Activated CD8-positive, alpha-beta memory T cell treated with anti-CD3 and anti-CD28 coated beads for 48 hours (primary cell): ENCODE measurements at places on chromosomes 11 and 22.

DNA sequence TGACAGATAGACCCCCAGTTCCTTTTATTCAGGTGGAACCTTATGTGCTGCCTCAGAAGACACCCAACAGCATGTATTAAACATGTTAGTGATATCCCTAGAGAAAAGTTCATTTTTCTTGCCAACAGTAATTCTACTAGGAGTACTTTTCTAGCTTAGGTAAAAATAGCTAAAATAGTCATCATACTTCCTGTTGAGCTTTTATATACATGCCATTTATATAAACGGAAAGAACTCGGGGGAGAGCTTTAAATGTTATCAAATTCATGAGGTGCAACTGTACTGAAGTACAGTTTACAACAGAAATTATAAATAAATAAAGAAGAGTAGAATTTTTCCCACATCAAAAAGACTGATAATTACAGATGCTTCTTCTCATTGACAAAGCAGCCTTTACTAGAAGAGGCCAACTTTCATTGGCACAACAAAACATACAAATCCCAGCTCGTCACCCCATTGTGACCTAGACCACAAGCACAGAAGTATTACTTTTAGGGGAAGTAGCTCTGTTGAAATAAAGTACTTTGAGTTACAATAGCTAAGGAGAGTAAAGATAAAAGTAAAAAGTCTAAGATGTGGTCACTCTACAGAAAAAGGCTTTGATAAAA, 59.1 kb upstream of the POU2AF2 start:
- DNase-seq = no peak

- no peak for DNase-seq
Measured at GRCh38 chr11:46846510-46846830, 390 bp upstream of the CKAP5 start.

DNA sequence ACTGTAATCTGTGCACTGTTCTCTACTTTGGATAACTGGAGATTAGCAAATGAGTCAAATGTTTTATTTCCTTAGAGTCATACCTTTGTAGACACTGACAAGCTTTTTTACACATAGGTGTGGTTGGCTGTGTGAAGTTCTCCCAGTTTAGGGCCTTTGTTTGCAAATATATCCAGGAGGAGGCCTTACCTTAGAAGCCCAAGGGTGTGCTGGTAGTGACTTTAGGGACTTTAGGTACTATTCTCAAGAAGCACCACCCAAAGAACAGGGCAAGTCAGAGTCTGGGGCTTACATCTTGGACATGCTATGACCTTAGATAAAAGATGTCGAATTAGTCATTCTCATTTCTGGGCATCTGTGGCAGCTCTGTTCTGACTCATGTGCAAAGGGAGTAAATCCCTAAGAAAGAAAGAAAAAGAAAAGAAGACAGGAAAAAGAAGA, 4.8 kb upstream of the FAR1 start:
- DNase-seq = no peak

DNA sequence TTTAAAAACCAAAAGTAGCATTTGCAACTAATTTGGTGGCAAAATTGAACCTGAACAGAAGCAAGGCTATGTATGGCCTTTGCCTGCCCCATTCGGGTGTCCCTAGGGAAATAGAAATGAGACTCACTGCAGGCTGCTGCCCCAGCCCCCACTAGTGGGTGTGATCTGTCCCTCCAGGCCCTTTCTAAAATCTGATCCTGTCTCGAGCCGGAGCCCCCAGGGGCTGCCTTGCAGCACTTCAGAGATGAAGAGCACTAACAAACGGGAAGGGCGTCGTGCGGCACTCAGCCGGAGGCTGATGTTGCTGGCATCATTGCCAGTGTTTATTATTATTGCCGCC, 43.2 kb downstream of the CD82 start:
- DNase-seq = no peak

GRCh38 chr22:38479096-38479837, 11.4 kb downstream of the KDELR3 start:
- no peak for DNase-seq

- no peak for DNase-seq
Measured at GRCh38 chr11:121575250-121575962, 122.6 kb upstream of the SORL1-AS1 start.

DNA sequence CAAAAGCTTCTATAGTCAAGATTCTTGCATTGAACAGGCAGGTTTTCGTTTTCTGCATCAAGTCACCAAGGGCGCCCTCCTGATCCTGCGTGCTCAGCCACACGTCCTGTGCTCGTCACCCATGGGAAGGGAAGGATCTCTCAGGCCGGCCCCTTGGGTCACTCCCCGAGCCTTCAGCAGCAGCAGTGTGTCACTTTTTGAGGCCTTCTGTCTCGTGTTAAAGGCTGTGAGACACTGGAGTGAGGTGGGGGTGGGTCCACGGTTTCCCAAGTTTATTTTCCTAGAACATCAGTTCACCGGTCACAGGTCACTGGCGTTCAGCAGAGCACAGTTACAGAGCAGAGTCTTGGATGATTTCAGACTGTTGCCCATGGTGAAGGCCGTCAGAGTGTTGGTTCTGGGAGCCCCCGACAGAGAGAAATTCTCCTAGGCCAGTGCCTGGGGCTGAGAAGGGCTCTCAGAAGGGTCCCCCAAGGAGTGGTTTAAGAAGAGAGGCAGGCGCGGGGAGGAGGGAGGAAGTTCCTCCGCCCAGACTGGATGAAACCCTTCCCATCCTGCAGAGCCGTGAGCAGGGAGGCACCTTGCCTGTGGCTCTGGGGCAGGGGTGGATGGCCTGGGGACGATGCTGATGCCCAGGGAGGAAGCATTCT, 13.5 kb upstream of the ADORA2A start:
- no peak for DNase-seq

DNA sequence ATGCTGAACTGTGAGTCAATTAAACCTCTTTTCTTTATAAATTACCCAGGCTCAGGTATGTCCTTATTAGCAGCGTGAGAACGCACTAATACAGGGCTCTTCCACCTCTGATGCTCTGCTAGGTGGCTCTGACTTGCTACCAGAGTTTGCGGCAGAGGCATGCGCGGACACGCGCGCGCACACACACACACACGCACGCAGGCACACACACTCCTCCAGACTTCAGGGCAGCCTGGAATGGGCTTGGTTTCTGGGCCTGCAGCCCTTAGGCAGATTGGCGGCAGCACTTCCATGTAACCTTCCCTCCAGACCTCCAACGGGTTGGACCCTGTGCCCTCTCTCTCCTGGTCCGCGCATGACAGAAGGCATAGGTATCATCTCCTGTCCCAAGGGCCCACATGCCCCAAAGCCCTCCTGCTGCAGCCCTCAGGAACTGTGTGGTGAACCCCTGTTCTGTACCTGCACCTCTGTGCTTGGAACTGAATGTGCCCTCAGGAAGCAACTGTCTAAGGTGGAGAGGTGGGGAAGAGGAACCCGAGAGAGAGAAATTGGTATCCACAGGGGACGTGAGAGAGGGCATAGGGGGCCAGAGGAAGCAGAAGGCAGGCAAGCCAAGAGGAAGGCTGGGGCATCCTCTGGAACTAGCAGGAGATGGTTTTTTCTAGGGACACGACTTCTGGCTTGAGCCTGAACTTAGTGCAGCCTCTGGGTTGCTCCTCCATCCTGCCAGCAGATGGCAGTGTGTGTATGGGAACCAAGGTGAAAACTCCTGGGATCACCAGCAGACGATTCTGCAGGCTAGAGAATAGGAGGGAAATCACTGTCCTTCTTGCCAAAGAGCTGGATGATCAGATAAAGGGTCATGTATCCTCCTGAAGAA, 23.4 kb upstream of the RIC3 start:
- DNase-seq = no peak

DNA sequence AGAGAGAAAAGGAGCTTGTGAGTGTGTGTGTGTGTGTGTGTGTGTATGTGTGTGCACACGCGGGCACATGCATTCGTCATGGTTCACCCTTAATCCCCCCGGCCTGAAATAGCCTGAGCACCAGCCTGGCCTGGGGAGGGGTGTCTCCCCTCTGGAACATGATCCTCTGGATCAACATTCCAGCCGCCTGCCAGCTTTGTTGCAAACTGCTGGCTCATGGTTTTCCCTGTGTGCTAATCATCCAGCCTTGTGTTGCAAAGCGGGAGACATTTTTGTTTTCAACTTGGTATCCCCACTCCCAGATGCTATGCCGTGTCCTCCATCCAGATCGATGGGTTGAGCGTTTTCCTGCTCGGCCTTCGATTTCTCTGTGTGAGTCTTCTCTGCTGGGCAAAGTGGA, 94.3 kb downstream of the FEZ1 start:
- no peak for DNase-seq

DNA sequence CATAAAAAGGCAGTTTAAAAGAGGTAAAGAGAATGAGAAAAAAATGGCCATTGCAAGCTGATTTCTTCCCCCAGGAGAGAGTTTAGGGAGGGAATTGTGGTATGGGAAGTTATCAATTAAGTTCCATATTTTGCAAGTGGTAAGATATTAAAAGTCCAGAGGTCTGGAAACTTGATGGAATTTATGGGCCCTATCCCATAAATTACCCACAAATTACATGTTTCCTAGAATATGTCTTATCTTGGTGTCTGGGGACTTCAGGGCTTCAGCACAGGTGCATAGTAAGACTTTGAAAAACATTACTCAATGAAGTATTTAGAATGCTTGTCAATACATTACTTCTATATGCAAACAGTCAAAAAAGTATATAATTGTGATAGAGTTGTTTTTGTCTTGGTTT, 614.9 kb upstream of the LRRC4C start:
- DNase-seq = no peak

GRCh38 chr22:38900677-38901076, 28.7 kb upstream of the CBX6 start:
- DNase-seq = no peak

- no peak for DNase-seq
Measured at GRCh38 chr11:13776134-13776815, 107.8 kb downstream of the FAR1 start.

- no peak for DNase-seq
Measured at GRCh38 chr22:35131525-35132000, 65.6 kb downstream of the ISX start.

- no peak for DNase-seq
Measured at GRCh38 chr11:10604340-10604748, 35.9 kb upstream of the LYVE1 start.

DNA sequence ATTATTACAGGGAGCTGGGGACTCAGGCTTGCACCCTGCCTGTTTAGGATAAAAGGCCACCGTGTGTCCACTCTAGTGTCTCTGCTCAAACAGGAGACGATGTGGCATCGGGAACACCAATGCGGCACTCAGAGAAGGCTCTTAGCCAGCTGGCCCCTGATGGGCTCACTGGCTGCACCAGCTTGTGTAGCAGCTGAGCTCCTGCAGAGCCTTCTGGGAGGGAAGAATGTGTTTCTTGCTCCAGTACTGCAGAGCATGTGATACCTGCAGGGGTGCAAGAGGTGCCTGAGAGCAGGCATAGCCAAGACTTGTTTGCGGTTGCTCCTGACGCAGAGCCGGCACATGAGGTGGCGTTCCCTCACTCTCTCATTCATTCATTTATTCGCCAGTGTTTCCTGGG, 44.4 kb upstream of the KCNQ1OT1 start:
- DNase-seq = no peak

DNA sequence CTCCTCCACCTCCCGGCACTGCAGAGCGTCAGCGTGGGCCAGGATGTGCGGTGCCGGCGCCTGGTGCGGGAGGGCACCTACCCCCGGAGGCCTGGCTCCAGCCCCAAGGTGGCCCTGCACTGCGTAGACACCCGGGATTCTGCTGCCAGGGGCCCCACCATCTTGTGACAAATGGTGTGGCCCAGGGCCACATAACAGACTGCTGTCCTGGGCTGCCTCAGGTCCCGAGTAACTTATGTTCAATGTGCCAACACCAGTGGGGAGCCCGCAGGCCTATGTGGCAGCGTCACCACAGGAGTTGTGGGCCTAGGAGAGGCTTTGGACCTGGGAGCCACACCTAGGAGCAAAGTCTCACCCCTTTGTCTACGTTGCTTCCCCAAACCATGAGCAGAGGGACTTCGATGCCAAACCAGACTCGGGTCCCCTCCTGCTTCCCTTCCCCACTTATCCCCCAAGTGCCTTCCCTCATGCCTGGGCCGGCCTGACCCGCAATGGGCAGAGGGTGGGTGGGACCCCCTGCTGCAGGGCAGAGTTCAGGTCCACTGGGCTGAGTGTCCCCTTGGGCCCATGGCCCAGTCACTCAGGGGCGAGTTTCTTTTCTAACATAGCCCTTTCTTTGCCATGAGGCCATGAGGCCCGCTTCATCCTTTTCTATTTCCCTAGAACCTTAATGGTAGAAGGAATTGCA, 13.5 kb downstream of the TSKU start:
- DNase-seq = no peak

DNA sequence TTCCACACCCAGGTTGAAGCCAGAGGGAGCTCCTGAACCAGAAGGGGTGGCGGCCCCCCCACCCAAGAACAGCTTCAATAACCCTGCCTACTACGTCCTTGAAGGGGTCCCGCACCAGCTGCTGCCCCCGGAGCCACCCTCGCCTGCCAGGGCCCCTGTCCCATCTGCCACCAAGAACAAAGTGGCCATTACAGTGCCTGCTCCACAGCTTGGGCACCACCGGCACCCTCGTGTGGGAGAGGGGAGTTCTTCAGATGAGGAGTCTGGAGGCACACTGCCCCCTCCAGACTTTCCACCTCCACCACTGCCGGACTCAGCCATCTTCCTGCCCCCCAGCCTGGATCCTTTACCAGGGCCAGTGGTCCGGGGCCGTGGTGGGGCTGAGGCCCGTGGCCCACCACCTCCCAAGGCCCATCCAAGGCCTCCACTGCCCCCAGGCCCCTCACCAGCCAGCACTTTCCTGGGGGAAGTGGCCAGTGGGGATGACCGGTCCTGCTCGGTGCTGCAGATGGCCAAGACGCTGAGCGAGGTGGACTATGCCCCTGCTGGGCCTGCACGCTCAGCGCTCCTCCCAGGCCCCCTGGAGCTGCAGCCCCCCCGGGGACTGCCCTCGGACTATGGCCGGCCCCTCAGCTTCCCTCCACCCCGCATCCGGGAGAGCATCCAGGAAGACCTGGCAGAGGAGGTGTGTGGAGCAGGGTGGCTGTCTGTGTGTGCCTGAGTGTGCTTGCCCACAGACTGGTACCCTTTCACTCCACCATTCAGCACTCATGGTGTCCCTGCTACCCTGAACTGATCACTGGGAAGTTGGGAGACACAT, 6.7 kb downstream of the PHOX2A start:
- no peak for DNase-seq

- no peak for DNase-seq
Measured at GRCh38 chr11:64864473-64865285, 13.7 kb downstream of the EHD1 start.

- DNase-seq = no peak
Measured at GRCh38 chr11:19209617-19210370, 8.0 kb upstream of the CSRP3 start.
